ENCODE measurements at places on chromosomes 16 and 17.

DNA sequence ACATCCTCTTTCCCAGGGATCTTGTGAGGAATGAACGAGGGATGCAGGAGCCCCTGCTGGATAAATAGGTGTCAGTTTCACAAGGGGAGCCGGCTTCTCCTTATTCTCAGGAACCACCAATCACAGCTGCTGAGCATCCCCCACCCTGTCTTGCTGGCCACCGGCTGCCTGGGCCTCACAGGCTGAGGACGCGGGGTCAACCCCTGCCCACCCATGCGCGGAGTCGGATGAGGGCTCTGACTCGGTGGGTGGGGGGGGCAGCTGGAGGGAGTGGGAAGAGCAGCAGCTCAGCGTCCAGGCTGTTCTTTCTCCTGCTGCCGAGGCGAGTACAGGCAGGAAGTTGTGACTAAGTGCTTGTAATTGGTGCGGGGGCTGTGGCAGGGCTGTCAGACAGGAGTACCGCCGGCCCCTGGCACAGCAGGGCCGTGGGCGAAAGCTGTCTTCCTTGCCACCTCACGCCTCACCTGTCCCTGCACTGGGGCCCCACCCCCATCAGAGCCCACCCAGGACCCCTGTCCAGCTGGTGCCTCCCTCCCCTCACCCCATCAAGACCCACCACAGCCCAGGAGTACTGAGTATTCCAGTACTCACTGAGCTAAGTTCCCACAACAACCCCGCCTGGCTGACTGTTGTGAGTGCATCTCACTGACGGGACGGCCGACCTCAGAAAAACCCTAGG, 11.0 kb upstream of the DPEP1 start:
- no peak for DNase-seq

- no peak for DNase-seq
Measured at GRCh38 chr16:3212006-3212405, 23.0 kb downstream of the ZNF200 start.

DNA sequence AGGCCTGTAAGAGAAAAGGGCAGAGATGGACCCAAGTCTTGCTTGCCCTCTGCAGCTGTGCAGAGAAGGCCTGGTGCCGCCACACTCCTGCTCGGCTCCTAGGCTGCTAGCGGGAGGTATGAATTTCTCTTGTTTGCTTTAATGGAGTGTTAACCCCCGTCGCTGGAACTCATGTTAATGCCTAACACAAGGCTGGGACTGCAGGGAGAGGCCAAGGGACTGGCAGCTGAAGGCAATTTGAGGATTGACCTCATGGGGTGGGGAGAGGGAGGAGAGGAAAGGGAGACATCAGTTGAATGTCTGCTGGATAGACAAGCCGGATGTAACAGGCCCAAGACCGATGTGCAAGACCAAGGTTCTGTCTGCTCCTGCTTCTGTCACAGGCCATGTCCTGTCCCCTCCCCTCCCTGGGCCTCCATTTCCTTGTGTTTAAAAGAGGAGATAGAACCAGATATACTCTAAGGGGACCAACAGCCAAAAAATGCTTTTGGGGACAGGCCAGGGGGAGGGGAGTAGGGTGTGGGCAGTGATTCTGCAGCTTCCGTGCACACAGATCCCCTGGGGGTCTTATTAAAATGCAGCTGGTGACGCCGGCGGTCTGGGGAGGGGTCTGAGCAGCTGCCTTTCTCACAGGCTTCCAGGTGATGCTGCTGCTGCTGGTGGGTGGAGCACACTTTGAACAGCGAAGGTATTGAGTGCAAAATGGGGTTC, 46.7 kb upstream of the TBX2 start:
- DNase-seq = no peak

DNA sequence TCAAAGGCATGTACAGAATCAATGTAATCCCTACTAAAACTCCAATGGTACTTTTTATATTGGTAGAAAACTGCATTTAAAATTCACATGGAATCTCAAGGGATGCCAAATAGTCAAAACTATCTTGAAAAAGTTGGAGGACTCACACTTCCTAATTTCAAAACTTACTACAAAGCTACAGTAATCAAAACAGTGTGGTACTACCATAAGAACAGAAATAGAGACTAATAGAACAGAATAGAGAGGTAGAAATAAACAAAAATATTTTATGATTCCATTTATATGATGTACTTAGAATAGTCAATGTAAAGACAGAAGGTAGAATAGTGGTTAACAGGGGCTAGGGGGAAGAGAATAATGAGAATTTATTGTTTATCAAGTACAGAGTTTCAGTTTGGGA, 8.8 kb downstream of the TRIM37 start:
- DNase-seq = no peak

- no peak for DNase-seq
Measured at GRCh38 chr17:77318021-77318420, 177.3 kb downstream of the SEC14L1 start.

DNA sequence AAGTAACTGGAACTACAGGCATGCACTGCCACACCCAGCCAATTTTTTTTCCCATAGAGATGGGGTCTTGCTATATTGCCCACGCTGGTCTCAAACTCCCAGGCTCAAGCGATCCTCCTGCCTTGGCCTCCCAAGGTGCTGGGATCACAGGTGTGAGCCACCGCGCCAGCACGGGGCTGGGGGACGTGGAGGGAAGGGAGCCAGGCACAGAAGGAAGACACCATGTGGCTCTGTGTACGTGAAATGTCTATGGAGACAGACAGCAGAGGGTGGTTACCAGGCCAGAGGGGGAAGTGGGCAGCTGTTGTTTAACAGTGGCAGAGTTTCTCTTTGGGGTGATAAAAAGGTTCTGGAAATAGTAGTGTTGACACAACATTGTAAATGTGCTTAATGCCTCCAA, 4.6 kb upstream of the PIEZO1 start:
- no peak for DNase-seq

- no peak for DNase-seq
Measured at GRCh38 chr17:56881685-56882295, 32.1 kb downstream of the TRIM25 start.

DNA sequence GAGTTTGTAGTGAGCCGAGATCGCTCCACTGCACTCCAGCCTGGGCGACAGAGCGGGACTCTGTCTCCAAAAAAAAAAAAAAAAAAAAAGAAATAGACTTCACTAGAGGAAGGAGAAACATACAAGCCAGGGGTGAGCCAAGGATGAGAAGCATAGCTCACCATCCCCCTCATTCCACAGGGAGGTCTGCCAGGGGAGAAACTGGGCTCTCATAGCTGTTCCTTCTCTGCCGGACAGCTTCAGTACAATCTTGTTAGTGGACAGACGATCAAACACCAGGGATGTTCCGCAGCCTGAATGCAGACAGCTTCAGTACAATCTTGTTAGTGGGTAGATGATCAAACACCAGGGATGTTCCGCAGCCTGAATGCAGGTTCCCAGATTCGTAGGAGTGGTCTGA, 509.6 kb downstream of the CDH13 start:
- no peak for DNase-seq

DNA sequence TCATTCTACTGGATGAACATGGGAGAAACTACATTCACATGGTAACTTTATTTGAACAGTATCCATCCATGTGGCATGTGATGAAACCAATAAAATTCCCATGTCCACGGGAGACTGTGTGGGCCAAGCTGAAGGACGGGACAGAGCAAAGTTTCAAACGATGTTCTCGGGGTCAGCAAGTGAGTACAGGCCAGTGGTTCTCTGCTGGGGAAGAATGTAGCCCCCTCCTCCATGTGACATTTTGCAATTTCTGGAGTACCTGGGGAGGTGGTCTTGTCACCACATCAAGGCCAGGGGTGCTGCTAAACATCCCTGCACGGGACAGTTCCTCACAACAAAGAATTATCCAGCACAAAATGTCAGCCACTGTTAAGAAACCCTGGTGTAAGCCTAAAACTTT, 7.4 kb upstream of the TANGO6 start:
- DNase-seq = no peak

- DNase-seq = no peak
Measured at GRCh38 chr16:90018652-90019542, at the start of gene DBNDD1. Gene DBNDD1 (minus strand): TSS chr16:90019456. CDS start chr16:90019341, 115 bp downstream.

DNA sequence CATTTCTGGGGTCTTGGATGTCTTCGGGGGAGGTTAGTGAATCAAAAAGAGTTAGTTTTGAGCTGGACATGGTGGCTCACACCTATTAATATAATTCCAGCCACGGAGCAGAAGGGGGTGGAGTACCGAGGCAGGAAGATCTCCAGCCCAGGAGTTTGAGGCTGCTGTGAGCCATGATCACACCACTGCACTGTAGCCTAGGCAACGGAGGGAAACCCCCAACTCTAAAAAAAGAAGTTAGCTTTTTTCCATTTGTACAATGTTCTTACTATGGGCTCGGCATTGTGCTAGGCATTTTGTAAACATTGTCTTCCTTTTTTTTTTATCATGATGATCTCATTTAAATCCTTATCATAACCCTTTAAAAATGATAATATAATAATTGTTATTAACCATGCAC, 8.3 kb upstream of the SNF8 start:
- DNase-seq = peak; percentile 30

- no peak for DNase-seq
Measured at GRCh38 chr16:72442385-72443158, 270.6 kb upstream of the PMFBP1 start.

DNA sequence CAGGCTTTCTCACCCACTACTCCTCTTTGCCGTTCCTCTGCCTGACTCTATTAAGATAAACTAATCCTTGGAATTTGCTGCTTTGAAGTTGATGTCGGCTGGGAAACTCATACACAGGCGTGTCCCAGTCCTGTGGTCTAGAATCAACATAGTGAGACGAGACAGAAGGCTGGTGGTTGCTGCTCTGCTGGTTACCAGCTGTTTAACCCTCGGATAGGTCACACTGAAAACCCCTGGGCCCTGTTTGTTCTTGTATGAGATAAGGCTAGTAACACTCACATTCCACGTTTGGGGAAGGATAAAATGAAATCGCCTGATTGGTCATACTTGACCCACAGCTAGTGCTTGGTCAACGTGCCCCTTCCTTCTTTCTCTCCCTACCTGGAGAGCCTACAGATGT, 517.0 kb downstream of the CDH13 start:
- no peak for DNase-seq

- no peak for DNase-seq
Measured at GRCh38 chr17:66531851-66532295, 229.5 kb downstream of the PRKCA start.

GRCh38 chr17:63002625-63003024, 36.6 kb downstream of the TANC2 start:
- no peak for DNase-seq

DNA sequence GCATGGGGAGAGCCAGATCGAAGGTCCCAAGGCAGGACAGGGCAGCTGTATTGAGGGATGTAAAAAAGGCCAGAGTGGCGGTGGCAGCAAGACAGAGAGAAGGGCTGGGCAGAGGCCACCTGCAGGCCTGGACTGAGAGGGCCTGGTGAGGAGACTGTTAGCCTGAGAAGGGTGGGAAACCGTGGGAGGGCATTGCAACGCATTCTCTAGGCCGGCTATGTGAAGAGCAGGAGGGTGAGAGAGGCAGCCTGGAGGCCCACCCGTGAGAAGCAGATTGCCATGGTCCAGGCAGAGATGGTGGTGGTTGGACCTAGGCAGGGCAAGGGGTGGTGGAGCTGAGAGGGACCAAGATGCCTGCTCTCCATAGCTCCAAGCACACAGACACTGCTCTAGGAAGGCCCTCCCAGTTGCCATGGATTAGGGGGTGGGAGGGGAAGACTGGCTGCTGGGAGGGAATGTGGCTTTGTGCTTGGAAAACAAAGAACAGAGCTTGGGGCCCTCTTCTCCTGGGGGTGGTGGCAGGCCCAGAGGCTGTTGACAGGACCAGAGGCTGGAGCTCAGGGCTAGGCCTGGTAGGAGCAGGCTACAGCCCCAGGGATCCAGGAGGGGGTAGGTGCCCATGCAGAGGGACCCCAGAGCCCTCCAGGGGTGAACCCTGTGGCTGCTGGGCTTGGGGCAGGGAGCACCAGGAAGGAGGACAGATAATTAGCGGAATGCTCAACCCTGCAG, 12.4 kb upstream of the TCAP start:
- DNase-seq = no peak

DNA sequence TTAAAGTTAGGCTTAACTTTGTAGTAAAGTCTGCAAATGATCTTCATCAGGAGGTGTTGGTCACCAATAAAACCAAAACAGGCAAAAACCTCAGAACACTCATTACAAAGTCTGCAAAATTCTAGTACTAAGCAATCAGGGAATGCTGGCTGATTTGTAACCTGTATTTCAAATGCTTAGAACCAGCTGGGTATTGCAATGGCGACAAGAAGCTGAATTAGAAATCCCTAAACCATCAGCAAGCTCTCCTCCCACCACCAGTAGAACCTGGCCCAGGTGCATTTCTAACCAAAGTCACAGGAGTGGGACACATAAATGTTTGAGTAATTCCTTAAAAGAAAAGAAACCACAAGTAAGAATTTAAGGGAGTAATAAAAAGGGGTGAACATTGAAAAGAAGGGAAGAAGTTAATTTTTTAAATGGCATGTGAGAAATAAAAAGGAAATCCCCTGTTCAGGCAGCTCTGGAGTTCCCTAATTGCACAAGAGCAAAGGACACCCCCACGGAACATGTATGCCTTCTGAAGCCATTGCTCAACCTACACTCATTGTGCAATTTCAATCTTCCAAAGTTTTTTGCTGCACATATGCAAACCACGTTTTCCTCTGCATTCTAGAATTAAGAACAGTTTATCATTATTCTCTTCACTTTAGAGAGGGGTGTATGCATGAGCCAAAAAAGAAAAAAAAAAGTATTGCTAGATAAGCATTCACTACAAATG, 102.9 kb downstream of the HIC1 start:
- DNase-seq = no peak

DNA sequence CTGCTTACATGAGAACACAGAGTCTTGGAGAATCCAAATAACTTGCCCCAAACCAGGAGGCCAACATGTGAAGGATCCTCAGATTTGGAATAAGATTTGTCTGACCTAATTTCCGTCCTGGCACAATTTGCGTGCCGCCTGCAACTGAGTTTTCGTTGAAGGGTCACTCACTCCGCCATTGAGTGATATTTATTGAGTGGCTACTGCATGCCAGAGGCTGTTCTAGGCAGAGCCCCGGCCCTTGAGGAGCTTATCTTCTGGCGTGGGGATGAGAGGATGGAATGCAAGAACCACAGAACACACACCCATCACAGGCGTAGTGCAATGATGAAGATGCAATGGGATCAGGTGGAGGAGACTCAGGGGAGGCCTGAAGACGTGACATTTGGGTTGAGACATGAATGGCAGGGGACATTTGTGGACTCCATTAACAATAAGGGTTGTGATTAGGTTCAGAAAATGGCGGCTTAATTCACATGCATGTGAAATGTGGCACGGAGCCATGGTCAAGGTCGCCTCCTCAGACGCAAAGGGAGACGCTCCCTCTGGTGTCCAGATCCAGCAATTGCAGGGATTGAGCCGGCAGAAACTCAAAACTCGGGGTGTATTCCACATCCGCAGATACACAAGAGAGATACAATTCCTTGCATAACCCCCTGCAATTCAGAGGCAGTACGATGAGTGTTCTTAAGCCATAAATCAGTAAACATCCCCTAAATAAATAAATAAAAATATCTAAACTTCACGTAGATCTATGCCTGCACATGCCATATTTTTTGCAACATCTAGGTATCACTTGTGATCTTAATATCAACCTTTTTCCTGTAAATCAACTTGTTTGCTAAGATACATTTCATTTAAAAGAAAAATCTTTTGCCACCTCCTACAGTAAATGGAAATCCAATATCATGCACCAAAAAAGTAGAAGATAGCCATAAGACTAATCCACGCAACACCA, 57.9 kb upstream of the CACNG4 start:
- peak; percentile 51 for DNase-seq

GRCh38 chr16:50584033-50584722, 36.0 kb downstream of the NKD1 start:
- peak; percentile 10 for DNase-seq

Measured in stimulated activated naive B cell treated with anti-CD40 and anti-IgM and Interleukin-4, amounts not matched to agents 10 μg/mL and 1 μg/mL and 100 μg/mL, for 72 hours (primary cell).